Spleen (tissue), 13 donors: ENCODE measurements at places on chromosomes 1 and 21. TPM values are rescaled to one million over a fixed set of nuclear protein-coding genes. Genes with fewer than 3 reads are reported as not detected.

GRCh38 chr1:30719406-30720270 lies 3.7 kb downstream of the MATN1 start:
- no peaks in the 10 kb centered on the region for H3K27me3 ChIP-seq
- peak overlapping the region; percentile 99 for H3K27ac ChIP-seq
- peaks cover 45% of the 10 kb centered on the region for H3K4me1 ChIP-seq
- no peak for DNase-seq

COA6 gene
- 11.5 TPM for total RNA-seq

PLA2G2A gene
- 1.6 TPM for total RNA-seq

GRCh38 chr21:26782747-26783146 lies 62.5 kb downstream of the ADAMTS1 start:
- no peaks in the 10 kb centered on the region for H3K36me3 ChIP-seq
- DNase-seq = no peak
- H3K27me3 ChIP-seq = no peaks in the 10 kb centered on the region
- H3K27ac ChIP-seq = peak overlapping the region; percentile 19
- no peak overlapping the region for H3K4me3 ChIP-seq

DNA sequence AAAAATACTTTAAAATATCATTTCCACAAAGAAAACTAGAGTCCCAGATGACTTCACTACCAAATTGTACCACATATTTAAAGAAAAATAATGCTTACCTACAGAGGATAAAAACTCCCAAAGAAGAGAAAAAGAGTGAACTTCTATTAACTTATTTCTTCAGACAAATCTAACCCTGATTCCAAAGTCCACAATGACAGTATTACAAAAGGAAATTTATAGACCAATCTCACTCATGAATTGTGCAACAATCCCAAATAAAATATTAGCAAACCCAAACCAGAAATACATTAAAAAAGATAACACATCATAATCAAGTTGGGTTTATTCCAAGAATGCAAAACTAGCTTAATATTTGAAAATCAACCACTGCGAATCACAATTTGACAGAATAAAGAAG lies 161.4 kb upstream of the GALNT2 start:
- no peaks in the 10 kb centered on the region for H3K4me1 ChIP-seq
- no peak overlapping the region for H3K4me3 ChIP-seq
- no peak overlapping the region for H3K27ac ChIP-seq
- no peak for DNase-seq
- H3K36me3 ChIP-seq = no peaks in the 10 kb centered on the region
- no peaks in the 10 kb centered on the region for H3K27me3 ChIP-seq

LCE2B gene
- not detected for total RNA-seq

- no peak for DNase-seq
- H3K27me3 ChIP-seq = no peaks in the 10 kb centered on the region
- no peaks in the 10 kb centered on the region for H3K4me1 ChIP-seq
- H3K4me3 ChIP-seq = no peak overlapping the region
- H3K36me3 ChIP-seq = no peaks in the 10 kb centered on the region
Measured at GRCh38 chr1:172727956-172728603, 69.2 kb downstream of the FASLG start.
